ENCODE measurements at places on chromosomes 16 and 17. TPM values are rescaled to one million over a fixed set of nuclear protein-coding genes. Genes with fewer than 3 reads are reported as not detected.

DNA sequence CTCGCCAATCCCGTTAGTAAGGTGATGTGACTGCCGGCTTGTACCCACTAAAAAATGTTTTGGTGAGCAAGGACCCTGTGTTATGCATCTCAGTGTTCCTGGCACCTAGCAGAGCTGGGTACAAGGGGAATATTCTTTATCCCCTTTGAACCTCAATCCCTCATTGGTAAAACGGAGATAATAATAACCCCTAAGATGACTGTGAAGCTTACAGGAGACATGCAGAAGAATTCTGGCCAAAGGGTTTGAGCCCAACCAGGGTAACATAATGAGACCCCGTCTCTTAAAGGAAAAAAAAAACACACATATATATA, 896 bp downstream of the GGA2 start:
- no peak for DNase-seq

DNA sequence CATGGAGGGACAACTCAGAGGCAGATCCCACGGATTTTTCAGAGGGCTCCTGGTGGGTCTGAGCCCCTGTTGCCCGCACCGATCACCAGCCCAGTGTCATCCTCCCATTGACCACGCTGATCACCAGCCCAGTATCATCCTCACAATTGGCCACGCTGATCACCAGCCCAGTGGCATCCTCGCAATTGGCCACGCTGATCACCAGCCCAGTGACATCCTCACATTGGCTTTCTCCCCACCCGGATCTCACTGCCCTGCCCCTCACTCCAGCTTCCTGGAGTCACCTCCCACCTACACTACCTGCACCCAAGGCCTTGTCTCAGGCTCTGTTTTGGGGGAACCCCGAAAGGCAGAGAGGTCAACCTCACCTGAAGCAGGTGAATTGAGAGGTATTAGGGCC, 358.2 kb upstream of the TNRC6C start:
- no peak for DNase-seq

GRCh38 chr16:75108792-75109731, 7.5 kb downstream of the LDHD start:
- peak; percentile 44 for DNase-seq

DNA sequence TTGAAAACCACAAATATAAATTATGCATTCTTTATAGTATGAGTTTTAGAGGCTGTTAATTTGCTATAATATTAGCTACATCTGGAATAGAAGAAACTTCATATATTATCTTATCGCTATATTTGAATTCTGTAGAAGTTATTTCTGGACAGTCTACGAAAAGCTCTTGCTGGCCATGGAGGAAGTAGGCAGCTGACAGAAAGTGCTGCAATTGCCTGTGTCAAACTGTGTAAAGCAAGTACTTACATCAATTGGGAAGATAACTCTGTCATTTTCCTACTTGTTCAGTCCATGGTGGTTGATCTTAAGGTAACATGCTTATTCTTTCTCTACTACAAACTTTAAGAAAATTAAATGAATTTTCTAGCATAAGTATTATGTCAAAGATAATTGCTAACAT, 96.8 kb downstream of the OMG start:
- DNase-seq = no peak

DNA sequence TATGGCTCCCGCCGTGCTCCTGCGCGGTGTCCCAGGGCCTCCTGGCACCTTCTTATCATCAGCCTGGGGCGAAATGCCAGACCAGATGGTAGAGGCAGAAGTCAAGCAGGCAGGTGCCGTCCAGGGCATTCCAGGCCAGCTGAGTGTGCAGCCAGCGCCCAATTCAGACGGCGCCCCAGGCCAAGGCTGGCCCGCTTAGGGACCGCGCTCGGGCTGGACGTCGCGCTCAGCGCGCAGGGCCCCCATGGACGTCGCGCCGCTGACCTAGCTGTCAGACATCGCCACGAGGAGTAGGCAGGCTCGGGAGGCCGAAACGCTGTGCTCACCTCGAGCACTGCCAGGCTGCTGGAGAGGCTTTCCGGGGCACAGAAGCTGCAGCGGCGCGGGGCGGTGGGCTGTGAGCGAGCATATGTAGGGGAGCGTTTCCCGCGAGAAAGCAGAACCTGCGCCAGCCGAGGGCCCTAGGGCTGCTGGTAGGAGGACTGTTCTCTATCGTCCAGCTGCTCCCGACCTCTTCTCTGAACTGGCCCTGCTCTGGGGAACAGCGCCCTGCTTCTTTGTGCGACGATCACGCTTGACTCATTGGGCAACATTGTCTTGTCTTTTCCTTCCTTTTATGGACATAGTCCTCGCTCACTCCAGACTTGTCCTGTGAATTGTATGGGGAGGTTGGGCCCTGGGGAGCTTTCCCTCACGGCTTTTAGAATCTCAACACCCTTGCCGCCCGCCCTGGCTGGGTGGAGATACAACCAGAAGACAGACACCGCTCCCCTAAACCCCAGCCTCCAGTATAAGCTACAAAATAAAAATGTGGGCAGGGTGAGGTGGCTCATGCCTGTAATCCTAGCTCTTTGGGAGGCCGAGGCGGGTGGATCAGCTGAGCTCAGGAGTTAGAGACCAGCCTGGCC, 8.4 kb upstream of the CA4 start:
- no peak for DNase-seq

GRCh38 chr17:76384987-76385891, 830 bp downstream of the SPHK1 start:
- peak; percentile 55 for DNase-seq

DNA sequence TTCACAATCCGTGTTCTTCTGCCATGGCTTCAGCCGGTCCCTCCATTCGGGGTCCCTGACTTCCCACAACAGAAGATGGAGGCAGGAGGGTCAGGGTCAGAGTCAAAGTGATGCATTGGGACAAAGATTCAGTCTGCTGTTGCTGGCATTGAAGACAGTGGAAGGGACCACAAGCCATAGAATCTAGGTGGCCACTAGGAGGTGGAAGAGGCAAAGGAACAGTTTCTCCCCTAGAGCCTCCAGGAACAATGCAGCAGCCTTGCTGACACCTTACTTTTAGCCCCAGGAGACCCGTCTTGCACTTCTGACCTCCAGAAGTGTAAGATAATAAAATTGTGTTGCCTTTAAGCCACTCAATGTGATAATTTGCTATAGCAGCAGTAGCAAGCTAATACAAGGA, 55.9 kb downstream of the MFSD11 start:
- DNase-seq = peak; percentile 67

DNA sequence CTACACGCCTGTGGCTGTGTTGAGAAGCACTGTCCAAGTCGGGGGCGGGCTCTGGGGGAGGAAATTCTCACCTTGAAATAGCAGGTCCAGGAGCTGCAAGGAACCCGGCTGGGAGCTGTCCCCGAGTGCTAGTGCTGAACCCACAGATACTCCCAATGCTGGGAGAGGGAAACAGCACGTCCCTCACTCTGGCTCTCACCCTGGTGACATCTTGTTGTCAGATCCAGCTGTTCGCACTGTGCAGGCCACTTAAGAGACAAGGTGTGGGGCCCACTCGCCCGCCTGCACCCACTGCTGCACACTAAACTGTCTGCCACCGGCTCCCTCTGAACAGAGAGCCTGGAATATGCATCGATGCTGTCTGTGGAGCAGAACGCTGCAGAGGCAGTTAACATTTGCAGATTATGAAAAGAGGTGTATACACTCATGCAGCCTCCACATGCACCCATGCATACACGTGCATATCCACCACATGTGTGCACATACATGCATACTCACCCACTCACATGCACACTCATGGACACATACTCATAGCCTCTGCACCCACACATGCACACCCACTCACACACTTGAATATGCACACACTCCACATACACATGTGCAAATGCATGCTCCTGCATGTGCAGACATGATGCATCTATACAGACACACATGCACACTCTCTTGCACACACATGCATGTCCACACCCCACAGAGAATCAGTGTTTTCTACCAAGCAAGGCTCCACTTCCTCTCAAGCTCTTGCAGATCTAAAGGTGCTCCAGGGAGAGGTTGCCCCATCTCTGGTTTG, 42.0 kb downstream of the MGAT5B start:
- DNase-seq = peak; percentile 89

DNA sequence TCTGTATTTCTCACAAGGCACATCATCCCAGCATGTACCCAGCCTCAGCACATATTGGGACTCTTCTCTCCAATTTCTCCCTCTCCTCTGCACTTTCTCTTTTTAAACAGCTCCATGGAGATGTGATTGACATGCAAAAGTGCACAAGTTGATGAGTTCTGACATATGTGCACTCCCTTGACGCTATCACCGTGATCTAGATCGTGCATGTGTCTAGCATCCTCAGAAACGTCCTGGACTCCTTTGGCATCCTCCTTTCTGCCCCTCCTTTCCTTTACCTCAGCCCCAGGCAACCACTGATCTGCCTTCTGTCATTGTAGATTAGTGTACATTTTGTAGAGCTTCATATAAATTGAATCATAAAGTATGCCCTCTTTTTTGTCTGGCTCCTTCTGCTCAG, 108.0 kb upstream of the HSBP1 start:
- no peak for DNase-seq

DNA sequence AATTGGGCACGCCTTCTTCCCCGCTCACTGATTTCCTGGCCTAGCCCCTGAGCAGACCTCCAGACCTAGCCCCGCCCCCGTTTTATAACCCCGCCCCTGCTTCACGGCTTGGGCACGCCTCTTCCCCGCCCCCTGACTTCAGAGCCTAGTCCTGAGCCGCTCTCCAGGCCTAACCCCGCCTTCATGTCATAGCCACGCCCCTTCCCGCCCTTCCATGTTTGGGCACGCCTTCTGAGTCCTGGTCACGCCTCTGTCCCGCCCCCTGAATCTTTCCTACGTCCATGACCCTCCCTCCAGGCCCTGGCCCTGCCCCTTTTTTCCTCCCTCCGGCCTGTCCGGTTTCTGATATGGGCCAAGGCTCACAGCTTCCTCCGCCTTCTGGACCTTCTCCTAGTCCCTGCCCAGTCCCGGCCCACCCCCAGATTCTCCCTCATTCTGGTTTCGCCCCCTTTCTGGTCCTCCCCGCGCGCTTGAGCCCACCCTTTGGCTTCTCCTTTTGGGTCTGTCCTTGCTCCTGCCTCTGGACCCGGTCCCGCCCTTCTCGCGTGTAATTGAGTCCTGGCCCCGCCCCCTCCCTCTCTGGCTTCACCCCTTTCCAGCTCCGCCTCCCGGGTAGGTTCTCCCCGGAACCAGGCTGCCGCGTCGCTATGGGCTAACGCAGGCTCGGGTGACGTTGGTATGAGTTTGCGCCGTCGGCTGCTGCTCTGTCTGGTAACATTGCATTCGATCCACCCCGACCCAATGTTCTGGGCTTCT, 15.1 kb upstream of the EEF2K start:
- DNase-seq = peak; percentile 97

- no peak for DNase-seq
Observed at GRCh38 chr16:4246777-4247459, 5.0 kb upstream of the SRL start.

DNA sequence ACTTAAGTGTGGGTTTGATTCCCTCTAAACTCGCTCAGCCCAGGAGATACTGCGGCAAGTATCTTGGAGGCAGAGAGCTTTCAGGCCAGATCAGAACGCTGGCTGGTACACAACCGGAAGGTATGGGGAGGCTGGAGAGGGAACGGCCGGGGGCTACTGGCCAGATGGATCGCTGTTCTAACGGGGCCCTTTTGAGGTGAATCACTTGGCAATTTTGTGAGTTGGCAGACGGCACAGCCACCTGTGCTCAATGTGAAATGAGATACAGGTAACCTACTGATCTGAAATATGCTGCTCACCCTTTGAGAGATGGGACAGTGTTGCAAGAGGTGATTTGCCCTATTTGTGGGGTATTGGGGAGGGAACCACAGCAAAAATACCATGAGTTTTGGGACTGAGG, 622.9 kb upstream of the RBFOX1 start:
- no peak for DNase-seq

DNA sequence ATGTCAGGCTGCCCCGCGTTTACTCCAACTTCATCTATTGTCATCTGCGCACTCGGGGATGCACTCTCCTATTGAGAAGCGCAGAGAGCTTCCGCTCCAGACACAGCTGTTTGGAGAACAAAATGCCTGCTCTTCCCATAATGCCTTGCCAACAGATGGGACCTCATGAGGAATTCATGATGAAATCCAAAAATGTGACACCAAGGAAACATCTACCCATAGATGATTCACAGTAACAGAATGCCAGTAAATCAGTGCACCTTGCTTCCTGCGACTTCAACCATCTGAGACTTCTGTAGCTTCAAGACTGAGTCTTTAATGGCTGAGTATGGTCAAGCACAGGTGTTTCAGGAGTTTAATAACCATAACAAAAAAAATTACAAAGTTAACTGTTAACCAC, 1144.9 kb upstream of the GOT2 start:
- no peak for DNase-seq

DNA sequence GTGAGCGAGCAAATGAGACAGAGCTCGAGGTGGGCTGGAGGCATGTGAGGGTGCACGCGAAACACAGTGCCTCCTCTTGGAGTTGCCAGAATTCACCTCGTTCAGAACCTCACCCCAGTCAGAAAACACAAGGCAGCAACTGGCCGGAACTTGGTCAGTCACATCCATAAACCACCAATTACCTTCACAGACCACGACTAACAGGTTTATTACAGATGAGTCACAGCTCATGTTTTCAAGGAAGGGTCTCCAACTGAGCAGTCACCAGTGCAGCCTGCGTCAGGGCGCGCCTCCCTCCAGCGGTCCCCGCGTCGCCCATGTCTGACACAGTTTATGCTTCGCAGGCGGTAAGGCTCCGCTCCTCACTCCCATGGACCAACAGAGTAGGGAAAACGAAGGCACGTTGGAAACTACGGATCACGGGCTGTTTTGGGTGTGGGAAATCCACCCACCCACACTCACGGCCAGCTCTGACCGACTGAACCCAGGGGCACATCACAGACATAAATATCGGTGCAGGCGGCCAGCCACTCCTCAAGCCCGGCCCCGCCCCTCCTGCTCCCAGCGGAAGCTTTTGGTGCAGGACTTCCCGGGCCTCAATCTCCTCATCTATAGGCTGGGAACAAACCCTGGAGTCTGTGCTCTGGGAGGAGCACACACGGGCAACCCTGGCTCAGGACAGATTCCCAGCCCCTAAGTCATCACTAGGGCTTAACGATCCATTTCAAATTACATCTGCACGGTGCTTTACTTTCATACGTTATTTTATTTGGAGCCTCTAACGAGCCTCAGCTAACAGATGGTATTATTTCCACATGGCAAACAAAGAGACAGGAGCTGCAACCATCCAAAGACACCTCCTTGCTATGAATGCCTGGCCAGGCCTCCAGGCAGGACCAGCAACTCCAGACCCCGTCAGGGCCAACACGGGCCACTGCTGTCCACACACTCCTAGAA, 126.3 kb downstream of the ZNF778 start:
- no peak for DNase-seq

GRCh38 chr16:65069766-65070165, 52.1 kb downstream of the CDH11 start:
- DNase-seq = no peak

DNA sequence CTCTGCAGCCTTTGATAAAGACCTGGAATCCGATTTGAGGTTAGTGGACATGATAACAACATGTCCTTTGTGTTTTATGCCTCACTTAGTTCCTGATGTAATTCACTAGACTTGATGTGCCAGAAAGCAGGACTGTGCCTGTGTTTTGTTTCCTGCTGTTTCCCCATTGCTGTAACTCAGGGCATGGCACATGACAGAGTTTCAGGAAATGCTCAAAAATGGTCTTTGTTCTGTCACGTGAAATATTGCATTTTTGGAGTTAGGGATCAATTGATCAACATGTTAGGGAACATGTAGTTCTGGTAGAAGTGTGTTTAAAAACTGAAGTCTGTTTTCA, 32.8 kb downstream of the DHX38 start:
- DNase-seq = no peak

- DNase-seq = no peak
Observed at GRCh38 chr17:63675607-63676546, 24.0 kb downstream of the LIMD2 start.

The CD300LF gene
- total RNA-seq = not detected

The ZSCAN10 gene
- 212 TPM for total RNA-seq

The KRT9 gene
- not detected for total RNA-seq

The LRRC36 gene
- total RNA-seq = not detected

The CD300E gene
- total RNA-seq = not detected

Measured in H9 (cell line).